ENCODE measurements at places on chromosomes 1 and 21. TPM values are rescaled to one million over a fixed set of nuclear protein-coding genes. Genes with fewer than 3 reads are reported as not detected.

DNA sequence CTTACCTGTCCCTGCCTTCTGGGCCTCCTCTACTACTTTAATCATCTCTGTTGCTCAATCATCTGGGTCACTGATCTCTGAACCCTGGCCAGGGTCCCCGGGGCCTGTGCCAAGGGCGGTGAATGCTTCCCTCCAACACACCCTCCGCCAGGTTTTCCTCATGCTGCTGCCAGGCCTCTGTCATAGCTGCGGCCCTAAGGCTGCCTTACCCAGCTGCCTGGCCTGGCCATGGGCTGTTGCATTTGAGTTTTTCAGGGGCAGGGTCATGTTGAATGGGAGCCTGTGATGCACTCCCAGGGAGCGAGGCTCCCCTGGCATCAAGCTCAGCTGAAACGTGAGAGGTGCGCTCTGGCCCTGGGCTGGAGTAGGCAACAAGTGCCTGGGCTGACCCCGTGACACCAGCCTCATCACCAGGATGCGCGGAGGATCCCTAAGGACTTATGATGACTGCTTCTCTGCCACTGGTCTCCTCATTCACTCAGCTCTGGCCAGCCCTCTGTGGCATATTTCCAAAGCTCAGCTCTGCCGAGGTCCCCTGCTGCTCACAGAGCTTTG is 7.6 kb downstream of the EDN2 start:
- DNase-seq, result no peak

DNA sequence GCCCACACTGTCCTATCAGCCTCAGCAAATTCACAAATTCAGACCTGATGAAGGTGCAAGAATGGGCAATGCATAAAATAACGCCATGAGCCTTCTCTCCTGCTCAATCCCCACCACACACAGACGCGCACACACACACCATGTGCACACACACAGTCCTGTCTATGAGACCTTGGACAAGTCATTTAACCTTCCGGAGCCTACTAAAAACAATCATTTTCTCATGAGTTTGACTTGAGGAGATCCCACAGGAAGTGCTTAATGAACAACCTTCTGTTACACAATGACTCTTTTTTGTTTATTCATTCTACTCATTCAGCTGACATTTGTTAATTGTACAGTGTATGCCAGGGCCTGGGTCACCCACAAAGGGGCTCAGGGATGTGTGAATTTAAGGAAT is 125.4 kb downstream of the EDEM3 start:
- peak; percentile 48 for DNase-seq

- peak; percentile 61 for DNase-seq
These were observed 149.8 kb downstream of the ETS2 start for GRCh38 chr21:38955495-38955894.

DNA sequence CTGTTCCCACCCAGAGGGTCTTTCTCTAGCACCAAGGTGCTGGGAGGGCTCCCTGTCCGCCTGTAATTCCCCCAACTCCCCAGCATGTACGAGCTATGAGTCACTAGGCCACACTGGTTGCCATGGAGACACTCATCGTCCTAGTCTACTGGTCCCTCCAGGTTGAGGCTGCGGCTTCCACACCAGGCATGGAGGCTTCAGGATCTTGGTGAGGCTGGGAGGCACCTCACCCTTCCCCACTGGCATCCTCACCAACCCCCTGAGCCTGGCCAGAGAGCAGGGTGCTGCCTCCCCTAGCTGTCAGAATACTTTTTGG is 75.6 kb upstream of the KAZN start:
- peak; percentile 90 for DNase-seq

DNA sequence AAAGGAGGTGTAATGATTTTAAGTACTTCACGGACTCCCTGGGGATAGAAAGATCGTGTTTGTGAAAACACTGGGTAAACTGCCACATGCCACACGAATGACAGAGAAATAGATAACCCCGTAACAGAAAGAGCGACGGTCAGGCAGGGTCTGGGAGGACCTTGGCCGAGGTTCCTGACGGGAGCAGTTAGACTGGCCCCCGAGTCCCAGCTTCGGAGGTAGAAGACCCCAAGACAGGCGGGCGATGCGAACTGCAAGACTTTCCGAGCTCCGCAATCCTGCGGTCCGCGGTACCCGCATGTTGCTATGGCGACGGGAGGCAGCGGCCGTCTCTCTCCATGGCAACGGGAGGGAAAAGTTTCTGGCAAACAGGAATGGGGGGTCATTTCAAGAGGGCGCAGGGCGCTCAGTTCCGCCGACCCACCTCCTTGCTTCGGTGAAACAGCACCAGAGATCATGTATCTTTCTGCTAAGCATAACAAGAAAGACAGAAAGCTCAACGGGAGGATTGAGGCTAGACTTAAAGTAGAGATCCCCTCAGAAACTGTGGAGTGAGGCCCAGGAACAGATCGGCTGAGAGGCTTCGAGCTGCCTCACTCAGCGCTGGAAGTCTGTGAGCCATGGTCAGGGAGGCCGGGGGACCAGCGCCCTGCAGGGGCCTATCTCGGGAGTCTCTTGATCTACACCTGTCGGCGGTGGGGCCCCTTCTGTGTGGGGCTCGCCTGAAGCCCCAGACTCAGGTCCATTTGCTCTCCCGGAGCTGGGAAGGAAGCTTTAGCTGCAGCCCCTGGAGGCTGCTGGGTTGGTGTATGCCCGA is 685 bp upstream of the SYT6 start:
- DNase-seq, result peak; percentile 13

DNA sequence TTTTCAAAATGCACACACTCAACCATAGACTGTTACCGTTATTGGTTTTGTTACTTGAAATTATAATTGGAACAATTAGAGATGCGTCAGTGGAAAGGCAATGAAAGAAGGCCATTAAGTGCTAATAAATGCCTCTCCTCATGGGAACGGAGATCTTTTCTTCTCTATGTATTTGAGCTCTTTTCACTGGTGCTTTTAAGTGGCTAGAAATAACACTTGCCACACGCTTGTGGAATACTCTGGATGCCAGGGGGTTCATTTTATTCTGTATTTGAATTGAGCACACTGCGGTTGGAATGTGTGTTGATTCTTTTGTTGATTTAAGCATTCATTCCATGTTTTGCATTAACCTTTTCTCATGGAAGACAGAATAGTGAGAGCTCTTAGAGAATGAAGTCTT is 68.4 kb downstream of the DNM3 start:
- peak; percentile 37 for DNase-seq

DNA sequence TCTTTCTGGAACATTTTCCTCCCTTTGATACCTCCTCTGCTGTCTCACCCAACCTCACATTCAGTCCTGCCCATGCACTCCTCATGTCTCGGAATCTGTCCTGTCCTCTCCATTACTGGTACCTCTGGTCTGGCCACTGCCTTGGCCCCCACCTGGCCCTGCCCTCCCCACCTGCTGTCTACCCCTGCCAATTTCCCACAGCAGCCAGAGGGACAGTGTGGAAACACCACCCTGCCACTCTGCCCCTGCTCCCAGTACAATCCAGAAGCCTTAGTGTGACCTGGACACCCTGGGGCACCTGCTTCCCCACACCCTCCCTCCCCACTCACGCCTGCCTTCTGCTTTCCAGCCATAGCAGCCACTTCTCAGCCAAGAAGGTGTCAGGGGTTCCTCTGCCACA is 534.4 kb downstream of the MATN1 start:
- no peak for DNase-seq

DNA sequence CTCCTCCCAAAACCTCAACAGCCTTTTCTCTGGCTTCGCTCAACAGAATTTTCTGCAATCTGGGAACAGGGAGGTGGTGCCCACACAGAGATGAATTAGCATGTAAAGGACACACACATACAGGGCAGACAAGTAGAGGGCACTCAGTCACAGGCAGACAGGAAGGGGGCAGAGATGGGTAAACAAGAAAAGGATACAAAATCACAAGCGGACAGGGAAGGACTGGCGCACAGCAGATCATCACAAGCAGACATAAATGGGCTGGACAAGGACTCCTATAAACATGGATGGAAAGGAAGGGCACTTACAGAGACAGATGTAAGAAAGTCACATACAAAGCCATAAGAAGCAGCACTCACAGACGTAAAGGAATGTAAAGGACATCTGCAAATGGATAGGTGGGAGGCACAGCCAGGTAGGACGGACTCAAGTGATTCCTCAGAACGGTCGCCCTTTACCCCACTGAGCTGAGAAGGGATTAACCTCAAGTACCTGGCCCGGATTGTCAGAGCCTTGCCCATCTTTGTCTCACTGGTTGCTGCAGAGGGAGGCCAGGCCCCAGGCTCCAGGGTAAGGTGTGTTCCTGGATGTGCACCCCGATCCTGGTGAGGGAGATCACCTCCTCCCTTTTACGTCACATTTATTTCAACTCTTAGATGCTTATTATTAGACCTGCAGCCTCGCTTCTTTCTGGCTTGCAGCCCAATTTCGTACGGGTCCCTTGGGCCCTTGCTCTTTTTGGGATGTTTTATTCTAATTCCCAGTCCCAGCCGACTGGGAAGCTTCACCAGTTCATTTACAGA is 836 bp upstream of the PRCC start:
- DNase-seq, result no peak

DNA sequence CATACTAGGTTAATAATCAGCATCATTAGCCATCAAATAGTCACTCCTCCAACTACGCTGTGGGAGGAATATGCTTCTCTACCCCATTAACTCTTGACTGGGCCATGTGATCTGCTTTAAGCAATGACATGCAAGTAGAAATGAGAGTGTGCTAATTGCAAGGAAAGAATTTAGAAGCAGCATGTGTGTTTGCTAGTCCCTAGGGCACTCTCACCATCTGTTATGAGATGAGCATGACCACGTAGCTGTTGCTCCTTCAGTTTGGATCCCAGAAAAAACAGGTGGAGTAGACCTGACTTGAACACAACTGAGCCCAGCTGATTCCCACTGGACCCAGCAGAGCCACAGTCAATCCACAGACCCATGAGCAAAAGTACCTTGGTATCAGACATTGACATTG is 19.7 kb upstream of the RGS7 start:
- no peak for DNase-seq

DNA sequence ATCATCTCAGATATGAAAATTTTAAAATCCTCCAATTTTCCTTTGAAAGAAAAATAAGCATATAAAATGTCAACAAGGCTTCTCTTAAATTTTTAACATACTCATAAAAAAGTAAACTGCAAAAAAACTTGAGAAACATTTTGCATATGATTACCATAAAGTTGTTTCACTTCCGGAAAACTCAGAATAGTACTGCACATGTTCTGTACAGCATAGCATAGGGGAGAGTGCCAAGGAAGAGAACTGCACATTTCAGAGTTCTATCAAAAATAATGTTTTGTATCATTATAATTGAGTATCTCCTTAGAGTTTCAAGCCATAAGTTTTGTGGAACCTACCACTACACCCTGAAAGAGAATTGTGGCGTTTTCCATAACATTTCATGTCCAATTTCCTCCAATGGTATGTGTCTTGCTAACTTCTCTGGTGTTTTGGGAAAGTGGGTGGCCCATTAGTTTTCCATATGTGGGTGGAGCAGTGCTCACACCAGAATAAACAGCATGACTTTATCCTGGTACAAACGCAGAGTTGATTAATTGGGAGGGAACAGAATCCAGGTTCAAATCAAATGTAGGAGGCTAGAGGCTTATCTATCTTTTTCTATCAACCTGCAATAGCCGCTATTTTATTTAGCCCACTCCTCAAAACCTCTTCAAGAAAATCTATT is 430.9 kb downstream of the LMO4 start:
- no peak for DNase-seq

DNA sequence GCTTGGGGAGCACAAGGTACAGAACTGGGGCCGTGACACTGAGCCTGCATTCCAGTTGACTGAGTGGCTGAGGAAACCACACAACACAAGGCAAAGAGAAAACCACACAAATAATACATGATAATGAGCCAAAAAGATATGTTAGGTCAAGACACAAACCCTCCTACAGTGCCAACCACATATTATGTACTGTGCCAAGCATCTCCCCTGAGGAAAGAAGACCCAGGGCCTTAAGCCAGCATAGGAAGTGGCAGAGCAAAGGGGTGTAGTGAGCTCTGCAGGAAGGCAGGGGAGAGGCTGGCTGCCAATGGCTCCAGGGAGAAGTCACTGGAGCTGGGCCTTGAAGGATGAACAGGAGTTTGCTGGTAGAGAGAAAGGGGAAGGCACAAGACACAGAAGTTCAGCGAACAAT is 28.2 kb downstream of the CTNNBIP1 start:
- DNase-seq, result peak; percentile 73

- no peak for DNase-seq
These were observed 35.0 kb downstream of the UCK2 start for GRCh38 chr1:165862448-165862847.

DNA sequence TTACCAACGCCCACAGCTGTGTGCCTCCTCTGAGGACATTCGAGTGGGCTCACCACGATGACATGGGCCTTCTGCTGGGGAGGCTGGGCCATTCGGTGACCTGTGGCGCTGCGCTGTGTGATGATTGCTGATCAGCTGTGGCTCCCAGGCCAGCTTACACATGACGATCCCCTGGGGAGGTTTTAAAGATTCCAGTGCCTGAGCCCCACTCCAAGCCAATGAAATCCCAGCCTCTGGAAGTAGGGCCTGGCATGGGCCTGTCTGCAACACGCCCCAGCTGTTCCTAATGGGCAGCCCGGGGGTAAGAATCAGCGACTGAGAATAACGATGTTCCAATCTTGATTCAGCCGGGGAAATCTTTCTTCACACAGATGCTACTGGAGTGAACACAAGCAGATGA is 153.7 kb downstream of the KCNJ6 start:
- peak; percentile 8 for DNase-seq

DNA sequence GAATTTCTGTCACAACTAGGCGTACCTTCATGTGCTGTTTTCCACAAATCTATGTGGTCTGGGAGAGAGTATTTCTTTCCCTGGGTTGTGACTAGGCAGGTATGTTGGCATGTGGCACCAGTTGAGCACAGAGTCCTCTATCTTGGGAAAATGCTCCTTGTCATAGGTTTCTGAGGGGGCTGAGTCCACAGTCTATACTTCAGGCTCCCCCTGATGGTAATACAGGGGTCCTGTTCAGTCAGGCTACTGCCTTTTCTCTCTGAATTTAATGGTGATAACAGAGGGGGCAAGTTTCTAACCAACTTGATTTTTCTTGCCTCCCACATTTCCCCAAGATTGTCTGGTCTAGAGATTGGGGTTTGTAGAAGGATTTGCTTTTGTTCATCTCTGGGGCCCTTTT is 35.8 kb downstream of the VANGL1 start:
- DNase-seq, result no peak

DNA sequence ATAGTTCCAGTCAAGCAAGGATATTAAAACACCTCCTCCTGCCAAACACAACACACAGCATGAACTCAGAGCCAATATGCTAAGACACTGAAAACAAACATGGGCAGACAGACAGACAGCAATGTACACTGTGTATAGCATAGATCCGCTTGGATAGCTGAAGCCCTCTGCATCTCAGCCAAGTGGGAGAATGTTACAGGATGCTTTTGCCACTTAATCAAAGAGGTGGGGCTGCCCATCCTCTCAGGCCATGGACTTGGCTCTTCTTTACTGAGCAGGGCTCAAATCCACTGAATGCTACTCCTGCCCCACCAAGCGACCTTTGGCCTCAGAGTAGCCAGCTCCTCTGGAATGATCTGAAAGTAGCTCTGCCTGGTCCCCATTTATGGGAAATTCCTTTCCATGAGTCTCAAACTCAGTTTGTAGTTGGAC is 64.7 kb upstream of the NGF start:
- DNase-seq, result no peak

- no peak for DNase-seq
These were observed 59.6 kb downstream of the PRRX1 start for GRCh38 chr1:170723518-170723917.

GBP4 gene
- 0.77 TPM for total RNA-seq

FMO2 gene
- total RNA-seq, result 125 TPM

SHE gene
- under 0.01 TPM for total RNA-seq

AADACL3 gene
- not detected for total RNA-seq

DMRTA2 gene
- not detected for total RNA-seq

IFI44L gene
- total RNA-seq, result 2.1 TPM

All from fibroblast of lung (primary cell).